Endothelial cell of umbilical vein (primary cell): ENCODE measurements at places on chromosomes 4 and X. TPM values are rescaled to one million over a fixed set of nuclear protein-coding genes. Genes with fewer than 3 reads are reported as not detected.
A peak's percentile ranks its signal among the peaks of the same experiment; 100 is the strongest.

Gene AGTR2
- total RNA-seq: not detected in 2 replicates

Gene IL2
- not detected in 2 replicates for total RNA-seq

Gene LEF1
- 0.46 TPM in 1 of 2 replicates, not detected in the other for total RNA-seq

- no peak for DNase-seq
These were observed 24.9 kb upstream of the OCIAD2 start for GRCh38 chr4:48931459-48931858.

DNA sequence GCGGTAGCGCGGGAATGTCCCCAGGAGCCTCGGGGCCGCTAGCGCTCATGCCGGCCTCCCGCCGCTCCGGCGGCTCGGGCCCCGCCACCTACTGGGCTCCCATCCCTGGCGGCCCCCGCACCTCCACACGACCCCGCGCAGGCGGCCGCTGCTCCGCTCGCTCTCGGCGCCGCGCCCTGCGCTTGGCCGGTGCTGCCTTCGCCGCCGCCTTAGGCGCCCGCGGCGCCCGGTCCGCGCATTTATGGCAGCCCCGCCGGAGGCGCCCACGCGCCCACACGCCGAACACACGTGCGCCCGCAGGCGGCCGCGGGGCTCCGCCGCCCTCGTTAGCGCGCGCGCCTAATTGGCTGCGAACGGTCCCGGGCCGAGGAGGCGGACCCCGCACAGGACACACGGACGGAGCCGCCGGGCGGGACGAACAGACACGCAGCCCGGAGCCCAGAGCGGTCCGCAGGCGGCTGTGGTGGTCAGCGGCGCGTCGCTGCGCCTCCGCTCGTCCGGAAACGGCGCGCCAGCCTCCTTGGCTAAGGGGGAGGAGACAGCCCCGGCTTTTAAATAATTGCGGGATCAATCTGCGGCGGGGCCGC is at the start of gene NKX1-1:
Gene NKX1-1, minus strand, starts transcription at position 49 of the 587 bp plus-strand sequence. Its CDS starts 0 bp downstream, at position 49.
- DNase-seq: no peak

DNA sequence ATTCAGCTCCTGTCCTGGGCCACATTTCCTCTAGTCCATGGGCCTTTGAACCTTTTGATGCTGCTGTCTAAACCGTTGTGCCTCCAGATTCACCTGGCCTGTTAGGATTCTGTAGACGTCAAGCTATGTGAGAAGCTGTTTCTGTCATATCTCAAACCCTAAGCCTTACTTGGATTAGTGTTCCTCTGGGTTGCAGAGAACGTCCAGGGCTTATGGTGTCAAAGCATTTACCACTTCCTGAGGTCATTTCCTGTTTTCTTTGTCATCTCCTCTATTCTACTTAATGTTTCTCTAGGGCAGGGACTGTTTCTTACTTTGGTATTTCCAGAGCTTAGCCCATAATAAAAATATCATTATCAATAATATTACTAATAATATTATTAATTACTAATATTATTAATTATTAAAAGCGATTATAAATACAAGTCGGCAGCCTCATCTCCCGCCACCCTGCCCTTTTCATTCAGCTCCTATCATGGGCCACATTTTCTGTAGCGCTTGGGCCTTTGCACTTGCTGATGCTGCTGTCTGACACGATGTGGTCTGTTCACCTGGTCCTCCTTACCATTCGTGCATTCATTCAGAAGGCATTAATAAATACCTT is 19.1 kb downstream of the PRIMPOL start:
- DNase-seq: peak; percentile 27

DNA sequence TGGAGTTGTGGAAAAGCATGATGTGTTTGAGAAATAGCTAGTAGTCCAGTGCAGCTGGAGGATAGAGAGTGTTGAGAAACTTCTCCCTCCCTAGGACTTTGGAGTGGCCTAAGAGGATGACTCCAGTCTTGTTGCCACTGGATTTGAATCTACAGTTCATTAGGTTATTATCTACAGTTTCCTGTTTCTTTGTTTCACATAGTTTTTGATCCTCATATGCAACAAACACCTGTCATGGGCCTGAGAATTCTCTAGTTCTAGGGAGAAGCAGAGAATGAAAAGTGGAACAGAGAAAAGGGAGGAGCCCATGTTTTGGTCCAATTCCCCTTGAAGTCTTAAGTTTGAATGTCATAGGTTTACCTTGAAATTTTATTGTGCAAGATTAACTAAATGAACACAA is 73.6 kb upstream of the TBC1D9 start:
- no peak for DNase-seq

DNA sequence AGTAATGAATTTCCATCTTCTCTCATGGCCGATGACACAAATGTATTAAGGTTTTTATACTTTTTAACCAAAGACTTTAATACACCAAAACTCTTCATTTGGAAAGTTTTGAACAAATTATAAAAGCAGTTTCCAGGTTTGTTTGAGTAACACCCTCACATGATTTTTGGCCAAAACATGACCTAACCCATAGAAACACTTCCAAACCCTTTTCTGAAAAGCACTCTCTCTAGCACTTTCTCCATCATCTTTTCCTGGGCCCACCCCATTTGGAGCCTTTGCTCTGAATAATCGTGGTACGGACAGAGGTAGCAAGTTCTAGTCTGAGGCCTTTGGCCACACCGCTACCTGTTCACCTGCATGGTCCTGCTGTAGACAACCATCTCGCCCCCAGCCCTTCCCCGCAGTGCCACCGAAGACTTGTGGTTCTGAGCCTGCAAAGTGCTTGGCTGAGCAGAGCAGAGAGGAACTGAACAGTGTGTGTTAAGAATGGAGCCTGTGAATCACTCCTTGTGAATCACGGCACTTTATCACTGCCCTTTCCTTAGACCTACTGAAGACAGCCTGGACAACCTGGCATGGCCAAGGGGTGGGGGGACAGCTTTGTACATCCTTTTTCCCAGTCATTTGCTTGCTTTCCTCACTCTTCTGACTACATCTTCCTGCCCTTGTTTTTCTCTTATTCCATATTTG is 181.8 kb downstream of the PTTG2 start:
- peak; percentile 15 for DNase-seq

DNA sequence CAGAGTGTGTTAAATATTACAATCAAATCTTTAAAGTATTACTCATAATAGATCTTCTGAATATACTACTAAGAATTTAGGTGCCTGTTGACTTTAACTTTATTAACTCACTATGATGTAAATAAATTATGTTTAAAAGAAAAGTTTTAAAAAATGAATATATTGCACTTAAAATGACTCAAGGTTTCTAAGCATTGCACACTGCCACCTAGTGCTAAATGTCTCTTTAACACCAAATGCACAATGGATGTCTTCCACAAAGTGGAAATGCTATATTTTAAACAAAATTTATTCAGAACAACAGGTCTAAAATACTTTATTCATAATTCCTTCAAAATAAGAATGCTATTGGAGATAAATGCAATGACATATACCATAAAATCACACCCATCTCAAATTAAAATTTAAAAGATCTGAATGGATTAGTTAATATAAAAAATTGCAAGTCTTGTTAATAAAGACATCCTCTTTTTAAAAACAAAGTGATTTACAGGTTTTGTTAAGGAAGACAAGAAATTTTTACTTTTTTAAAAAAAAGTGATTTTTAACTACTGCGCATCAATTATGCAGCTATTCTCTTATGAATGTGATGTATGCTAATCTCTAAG is 5.5 kb downstream of the INPP4B start:
- DNase-seq: peak; percentile 62

GRCh38 chrX:134695999-134696398 is 37.7 kb upstream of the PLAC1 start:
- DNase-seq: peak; percentile 37

DNA sequence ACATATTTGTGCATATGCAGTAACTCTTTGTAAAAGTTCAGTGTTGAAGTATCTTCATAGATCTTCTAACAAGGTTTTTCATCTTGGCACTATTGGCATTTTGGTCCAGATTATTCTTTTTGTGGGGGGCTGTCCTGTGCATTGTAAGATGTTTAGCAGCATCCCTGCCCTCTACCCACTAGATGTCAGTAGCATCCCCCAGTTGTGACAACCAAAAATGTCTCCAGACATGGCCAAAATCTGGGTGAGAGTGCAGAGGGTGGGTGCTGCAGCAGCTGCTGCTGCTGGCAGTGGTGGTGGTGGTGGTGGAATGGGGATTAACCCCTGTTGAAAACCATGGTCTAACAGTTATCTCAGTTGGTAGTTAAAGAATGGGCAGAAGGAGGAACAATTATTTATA is 370.0 kb downstream of the GPAT3 start:
- no peak for DNase-seq

DNA sequence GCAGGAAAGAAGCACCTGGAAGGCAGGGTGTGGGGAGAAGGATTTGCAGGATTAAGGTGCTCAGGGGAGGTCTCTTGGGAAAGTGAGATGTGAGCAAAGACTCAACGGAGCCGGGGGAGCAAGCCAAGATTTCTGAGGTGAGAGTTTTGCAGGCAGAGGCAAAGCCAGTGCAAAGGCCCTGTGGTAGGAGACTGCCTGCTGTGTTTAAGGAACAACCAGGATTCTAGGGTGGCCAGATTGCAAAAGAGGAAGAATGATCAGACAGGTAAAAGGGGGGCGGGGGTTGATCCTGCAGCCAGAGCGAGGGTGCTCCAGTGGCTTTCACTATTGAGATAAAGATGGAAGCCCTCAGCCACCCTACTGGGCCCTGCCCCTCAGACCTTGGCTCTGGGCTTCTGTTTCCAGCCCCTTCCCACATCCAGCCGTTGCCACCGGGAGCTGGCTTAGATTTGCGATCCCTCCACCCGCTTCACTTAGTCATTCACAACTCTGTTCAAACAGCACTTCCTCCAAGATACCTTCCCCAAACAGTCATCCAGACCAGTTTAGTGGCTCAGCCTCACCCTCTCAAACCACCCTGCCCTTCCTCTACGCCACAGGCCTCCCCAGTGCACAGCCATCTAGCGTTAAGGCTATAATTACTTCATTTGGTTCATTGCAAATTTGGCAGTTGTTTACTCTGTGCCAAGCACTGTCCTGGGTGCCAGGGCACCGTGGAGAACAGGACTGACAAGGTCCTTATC is 23.3 kb upstream of the BCOR start:
- no peak for DNase-seq

DNA sequence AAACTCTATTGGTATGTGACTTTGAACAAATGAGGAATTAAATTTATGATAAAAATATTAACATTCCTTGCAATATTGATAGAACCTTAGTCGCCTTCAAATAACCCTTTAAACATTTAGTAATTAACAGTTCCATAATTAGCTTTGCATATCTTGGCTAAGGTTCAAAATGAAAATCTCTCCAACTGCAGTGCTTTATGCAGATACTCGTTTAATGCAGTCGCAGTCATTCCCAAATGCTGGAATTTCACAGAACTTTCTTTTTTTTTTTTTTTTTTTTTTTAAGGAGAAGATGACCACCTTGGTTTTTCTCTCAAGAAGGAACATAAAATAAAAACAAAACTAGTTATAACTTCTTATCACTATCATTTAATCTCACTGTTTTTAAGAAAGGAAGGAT is 5.2 kb downstream of the RAPGEF2 start:
- DNase-seq: no peak

- no peak for DNase-seq
These were observed 119.8 kb downstream of the DRD5 start for GRCh38 chr4:9901257-9901656.

GRCh38 chrX:24493740-24494581 is 28.9 kb downstream of the PDK3 start:
- no peak for DNase-seq

DNA sequence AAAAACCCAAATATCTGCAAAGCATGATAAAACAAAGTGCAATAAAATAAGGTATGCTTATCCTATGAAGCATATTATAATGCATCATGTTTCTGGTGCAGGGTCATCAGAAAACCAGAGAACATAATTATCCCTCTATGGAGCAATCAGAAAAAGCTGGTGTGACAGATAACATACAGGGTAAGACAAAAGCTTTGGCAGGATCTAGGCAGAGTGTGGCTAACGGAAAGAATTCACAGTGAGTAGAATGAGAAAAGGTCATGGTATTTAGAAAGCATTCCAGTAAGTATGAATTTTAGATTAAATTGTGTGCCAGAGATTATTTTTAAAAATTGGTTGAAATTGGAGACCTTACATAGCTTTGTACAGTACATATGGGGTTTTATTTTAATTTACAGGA is 29.0 kb upstream of the UGT2B4 start:
- DNase-seq: no peak

GRCh38 chrX:139192386-139192961 is 338.1 kb upstream of the F9 start:
- no peak for DNase-seq

GRCh38 chrX:17919896-17920446 is 58.9 kb upstream of the RAI2 start:
- no peak for DNase-seq

DNA sequence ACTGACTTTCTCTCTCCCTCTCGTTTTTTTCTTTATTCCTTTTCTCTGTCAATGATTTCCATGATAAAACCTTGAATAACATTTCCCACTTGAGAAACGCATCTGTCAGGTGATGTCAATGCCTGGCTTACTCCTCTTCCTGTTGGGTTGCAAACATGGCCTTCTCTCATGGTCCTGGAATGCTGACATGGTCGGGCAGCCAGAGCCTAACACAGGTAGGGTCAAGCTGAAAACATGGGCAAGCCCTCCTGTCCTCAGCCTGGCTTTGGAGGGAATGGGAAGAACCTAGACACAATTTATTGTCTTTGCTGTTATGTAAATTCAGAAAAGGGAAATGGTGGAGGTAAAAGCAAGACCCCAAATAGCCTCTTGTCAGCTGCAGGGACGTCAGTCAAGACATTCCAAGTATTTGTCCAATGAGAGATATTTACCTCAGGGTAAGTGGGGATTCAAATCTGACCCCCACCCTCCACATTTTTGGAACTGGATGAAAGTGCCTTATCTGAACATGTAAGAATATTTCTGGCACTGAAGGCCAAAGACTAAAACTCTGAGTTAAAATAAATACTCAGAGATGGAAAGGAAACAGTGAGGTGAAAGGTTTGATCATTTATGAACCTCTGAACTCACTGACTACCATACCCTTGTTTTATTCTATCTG is 473.8 kb downstream of the SPRY1 start:
- no peak for DNase-seq

DNA sequence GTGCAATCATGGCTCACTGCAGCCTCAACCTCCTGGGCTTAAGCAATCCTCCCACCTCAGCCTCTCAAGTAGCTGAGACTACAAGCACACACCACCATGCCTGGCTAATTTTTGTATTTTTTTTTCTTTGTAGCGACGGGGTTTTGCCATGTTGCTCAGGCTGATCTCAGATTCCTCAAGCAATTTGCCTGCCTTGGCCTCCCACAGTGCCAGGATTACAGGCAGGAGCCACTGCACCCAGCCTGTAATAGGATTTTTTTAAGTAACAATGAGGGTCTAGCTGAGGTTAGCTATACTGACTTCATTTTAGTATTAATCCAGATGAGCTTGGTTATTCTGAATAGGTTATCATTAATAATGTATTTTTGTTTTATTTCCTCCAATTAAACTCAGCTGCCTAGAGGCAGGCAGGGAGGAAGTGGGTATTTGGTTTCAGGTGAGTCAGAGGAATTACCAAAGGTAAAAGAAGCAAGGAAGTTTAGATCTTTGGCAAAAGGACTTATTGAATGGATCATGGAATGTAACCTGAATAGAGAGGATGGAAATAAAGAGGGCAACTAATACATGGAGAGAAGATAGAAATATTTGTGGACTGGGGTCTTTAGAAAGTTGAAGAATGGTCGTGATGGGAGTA is 1023.3 kb upstream of the TENM3 start:
- DNase-seq: no peak

GRCh38 chrX:69318651-69319340 is 153.5 kb upstream of the PJA1 start:
- DNase-seq: no peak
